ENCODE measurements at places on chromosomes 13 and 19.

DNA sequence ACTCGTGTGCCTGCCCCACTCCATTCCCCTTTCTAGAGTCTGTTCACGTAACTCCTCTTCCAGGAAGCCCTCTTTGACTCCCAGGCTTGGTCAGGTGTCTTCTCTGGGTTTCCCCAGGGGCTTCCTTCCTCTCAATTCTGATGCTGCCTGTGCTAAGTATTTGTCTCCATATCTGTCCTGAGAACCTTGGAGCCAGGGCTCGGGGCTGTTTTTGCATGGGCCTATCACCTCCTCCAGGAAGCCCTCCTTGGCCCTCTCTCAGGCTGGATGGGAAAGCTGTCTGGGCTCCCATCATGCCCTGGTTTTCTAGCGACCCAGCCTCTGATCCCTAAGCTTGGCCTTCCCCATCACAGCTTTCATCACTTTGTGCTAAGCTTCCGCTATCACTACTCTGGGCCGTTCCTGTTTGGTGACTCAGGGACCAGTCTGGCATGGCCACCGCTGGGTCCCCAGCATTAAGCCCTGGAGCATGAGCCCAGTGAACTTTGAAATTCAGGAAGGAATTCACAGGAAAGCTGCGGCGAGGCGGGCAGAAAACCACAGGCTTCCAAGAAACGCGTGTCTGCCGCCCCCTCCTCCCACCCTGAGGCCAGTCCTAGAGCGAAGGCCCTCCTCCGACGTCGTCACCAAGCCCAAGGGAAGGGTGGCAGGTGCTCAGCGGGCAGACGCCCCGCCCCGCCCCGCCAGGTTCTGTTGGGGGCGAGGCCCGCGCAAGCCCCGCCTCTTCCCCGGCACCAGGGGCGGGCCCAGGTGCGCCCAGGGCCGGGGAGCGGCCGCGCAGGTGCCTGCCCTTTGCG is 486 bp upstream of the SPINT2 start:
- DNase-seq, result peak; percentile 77

- DNase-seq, result no peak
Observed at GRCh38 chr13:105033999-105034398, 1501.5 kb downstream of the EFNB2 start.

DNA sequence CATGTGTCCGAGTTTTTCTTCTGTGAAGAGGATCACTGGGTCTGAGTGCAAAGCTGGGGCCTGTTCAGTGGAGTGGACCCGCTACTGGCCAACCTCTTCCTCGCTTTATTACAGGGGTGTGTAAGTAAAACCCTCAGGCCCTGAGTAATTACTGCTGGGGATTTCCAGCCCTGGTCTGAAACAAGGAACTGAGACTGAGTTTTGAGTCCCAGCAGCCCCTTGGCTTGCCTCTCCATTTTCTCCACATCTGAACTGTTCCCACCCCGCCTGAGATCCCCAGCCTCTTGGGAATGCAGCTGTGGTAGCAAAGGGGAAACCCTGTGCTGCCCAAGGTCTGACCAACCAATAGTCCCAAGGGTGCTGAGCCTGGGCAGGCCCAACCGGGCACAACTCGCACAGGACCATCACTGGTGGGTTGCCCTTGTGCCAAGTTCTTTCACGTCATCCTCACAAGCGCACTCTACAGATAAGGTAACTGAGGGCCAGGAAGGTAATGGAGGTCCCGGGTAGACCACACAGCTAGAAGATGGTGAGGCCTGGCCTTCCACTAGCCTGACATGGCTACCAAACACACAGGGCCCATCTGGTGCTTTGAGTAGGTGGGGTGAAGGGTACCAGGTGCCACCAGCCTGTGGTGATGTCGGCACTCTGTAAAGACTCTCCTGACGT is 13.7 kb upstream of the SLC35E1 start:
- peak; percentile 95 for DNase-seq

DNA sequence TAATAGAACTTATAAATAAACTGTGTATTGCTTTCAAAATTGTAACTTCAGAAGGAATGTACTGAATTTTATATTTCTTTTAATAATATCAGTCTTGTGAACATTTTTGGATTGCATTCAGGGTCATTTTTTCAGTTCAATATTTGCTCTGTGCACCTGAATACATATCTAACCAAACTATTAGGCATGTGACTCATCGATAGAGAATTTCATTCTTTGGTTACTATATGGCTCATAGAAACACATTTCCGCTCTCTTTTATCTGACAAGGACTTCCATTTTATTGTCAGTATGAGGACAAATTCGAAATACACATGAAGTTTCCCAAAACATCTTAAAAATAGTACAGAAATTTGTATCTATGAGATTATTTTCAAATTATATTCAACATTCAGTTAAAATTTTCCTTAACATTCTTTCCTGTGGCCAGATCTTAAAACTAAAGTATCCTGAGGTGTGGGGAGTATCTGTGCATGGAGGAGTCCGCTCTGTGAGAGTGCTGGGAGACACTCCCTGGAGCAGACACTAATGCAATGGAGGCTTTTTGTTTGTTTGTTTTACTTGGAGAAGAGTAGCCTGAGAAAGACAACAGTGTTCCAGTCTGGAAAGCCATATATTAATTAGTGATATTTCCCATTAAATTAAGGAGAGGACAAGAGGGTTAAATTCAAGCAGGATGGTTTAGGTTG is 483.6 kb downstream of the PCDH20 start:
- no peak for DNase-seq

DNA sequence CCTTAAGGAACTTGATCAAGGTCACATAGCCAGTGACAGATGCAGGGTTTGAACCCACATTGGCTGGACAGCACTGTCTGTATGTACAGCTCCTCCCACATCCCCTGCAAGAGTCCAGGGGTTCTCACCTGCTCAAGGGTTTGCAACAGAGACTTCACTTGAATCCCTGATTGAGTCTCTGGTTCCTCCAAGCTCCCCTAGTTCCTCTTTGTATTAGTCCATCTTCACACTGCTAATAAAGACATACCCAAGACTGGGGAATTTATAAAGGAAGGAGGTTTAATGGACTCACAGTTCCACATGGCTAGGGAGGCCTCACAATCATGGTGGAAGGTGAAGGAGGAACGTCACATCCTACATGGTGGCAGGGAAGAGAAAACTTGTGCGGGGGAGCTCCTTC is 72.8 kb upstream of the CLDN10 start:
- peak; percentile 61 for DNase-seq
